ENCODE measurements at places on chromosomes 16 and 17.

- no peak for DNase-seq
Measured at GRCh38 chr17:80527016-80527645, 17.5 kb upstream of the RPTOR start.

- DNase-seq, result peak; percentile 76
Measured at GRCh38 chr16:70770626-70771552, 30.1 kb downstream of the VAC14 start.

DNA sequence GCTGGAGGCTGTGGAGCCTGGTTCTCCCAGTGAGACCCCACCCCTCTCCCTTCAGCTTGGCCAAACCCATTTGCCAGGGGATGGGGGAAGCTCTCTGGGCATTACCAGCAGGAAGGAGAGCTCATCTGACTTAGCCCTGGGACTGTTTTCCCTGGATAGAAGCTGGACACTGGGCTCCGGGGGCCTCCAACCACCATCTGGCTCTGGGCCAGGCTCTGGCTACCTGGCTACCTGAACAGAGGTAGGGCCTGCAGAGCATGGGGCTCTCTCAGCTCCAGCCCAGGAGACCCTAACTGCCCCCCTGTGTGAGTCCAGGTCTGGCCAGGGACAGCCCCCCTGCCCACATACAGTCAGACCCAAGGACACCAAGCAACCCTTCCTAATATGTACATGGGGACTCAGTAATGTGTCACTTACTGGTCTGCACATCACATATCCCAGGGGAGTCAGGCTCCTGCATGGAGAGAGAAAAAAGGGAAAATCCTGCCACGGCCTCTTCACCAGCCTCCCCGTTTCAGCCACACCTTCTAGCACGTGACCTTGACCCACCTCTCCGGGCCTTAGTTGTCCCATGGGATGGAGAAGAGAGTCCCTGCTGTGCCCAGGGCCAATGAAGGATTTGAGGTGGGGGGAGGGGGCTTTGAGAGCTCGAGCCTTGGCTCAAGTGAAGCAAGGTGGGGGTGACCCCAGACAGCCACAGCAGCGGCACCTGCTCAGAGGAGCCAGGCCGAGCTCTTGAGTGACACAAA lies 13.8 kb downstream of the CNGB1 start:
- DNase-seq, result no peak

GRCh38 chr17:39335704-39336223 lies 65.7 kb downstream of the FBXL20 start:
- no peak for DNase-seq

DNA sequence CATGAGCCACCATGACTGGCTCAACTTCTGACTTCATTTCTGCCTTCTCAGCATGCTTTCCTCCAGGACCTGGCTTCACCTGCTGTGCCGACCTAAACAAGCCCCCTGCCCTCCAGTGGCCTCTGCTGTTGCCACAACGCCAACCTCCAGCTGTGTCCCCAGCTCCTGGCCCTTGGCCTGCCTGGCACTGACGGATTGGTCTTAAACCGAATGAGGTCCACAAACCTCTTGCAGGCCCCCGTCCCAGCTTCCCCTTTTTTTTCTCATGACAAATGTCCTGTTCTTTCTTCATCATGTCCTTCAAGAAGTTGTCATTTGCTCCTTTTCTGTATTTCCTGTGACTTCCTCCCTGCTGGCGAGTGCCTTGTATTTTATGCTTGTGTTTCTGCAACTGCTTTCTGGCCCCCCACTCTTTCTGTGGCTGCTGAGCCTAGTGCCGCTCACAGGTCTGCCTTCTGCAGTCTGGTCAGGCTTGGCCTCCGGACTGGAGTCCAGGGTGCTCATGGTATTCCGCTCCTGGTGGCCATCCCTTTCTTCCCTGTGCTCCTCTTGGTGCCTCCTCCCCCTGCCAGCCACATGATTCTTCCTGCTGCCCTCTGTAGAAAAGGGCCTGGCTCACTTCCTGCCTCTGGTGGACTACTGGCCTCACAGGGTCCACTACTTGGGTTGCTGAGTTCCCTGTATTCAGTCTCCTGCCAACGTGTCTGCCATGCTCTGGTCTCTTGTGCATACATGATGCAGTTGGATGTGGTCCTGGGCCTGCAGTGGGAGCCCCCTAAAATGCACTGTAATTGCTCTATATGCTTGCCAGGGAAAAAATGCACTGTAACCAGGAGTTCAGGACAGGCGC lies 2.9 kb downstream of the ATP6V0C start:
- DNase-seq, result no peak

- no peak for DNase-seq
Measured at GRCh38 chr17:44389723-44390202, 314 bp upstream of the ITGA2B start.

- no peak for DNase-seq
Measured at GRCh38 chr17:6040504-6040903, 29.7 kb upstream of the WSCD1 start.

All from tibial nerve (tissue), 4 donors.